ENCODE measurements at places on chromosomes 12 and 14. TPM values are rescaled to one million over a fixed set of nuclear protein-coding genes. Genes with fewer than 3 reads are reported as not detected.

- DNase-seq: no peak
These were observed 20.1 kb upstream of the ANO2 start for GRCh38 chr12:5964913-5965900.

The PLEKHH1 gene
- total RNA-seq: 32.4 TPM

The CRACR2A gene
- 15.4 TPM for total RNA-seq

The MYF5 gene
- not detected for total RNA-seq

DNA sequence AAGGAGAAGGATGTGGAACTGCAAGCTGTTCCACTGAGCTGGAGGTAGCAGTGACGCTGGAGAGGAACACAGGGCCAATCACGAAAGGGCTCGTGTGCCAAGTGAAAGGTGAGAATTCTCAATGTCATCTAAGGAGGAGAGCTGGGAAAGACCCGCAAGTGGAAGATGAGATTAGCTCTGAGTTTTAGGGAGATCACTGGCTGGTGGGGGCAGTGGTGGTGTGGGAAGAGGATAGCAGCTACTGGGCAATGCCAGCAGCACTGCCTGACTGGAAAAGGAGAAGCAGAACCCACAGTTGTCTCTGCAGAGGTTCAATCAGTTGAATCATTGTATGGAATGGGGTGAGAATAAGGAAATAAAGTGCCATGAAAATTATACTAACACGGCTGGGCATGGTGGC is 27.8 kb downstream of the SLC25A47 start:
- no peak for DNase-seq

DNA sequence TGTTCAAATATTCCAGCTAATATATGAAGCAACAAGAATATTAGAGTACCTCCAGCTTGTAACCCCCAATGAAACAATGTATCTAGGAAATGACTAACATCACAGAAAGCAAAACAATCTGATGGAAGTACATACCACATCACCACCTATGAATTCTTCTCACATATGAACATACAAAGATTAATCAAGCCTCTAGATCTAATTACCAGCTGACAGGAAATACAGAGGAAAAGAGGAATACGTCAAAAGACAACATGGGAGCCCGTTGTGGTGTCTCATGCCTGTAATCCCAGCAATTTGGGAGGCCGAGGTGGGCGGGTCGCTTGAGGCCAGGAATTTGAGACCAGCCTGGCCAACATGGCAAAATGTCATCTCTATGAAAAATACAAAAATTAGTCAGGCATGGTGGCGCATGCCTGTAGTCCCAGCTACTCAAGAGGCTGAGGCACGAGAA is 7.5 kb downstream of the NEDD8 start:
- DNase-seq: no peak

The SYCP3 gene
- total RNA-seq: 0.16 TPM

DNA sequence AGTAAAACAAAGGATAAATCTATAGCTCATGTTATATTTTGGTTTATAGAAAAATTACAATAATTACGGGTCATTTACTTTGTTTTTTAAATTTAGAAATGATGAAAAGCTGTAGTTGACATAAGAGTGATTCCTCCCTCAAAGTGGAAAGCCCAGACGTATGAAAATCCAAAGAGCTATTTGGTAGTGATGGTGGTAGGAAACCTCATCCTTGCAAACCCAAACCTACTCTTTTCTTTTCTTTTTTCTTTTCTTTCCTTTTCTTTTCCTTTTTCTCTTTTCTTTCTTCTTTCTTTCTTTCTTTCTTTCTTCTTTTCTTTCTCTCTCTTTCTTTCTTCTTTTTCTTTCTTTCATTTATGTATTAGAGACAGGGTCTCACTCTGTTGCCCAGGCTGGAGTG is 190.3 kb upstream of the RASSF8 start:
- no peak for DNase-seq

The ACSS3 gene
- 0.95 TPM for total RNA-seq

The SERPINA3 gene
- total RNA-seq: 1.3 TPM

The ALDH1L2 gene
- 20.3 TPM for total RNA-seq

The PRB4 gene
- not detected for total RNA-seq

DNA sequence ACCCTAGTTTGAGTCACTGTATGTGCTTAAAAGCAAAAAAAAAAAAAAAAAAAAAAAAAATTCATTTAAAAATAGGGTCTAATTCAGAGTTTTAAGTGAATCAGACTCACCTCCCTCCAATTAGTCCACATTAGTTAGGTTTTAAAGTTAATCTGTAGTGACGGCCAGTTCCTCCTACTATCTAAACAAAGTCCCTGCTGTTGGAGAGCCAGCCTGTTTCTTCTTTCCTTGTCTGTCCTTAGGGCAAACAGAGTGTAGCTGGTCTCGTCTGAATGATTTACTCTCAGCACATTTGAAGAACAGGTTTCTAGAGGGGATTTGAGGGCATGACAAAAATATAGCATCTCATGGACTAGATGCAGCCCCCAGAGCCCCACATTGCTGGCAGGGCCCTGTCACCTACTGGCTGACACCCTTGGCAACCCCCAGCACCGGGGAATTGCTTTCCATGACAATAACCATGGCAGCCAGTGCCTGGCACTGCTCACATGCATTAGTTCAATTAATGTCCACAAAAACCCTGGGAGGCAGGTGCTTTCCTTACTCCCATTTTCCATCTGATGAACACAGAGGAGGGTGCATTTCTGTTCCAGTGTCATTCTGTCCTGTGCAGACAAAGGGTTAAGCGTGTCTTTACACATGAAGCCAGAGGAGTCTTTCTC is 138.3 kb downstream of the PLXNC1 start:
- DNase-seq: no peak

GRCh38 chr12:91507754-91508153 is 325.1 kb upstream of the DCN start:
- DNase-seq: no peak

DNA sequence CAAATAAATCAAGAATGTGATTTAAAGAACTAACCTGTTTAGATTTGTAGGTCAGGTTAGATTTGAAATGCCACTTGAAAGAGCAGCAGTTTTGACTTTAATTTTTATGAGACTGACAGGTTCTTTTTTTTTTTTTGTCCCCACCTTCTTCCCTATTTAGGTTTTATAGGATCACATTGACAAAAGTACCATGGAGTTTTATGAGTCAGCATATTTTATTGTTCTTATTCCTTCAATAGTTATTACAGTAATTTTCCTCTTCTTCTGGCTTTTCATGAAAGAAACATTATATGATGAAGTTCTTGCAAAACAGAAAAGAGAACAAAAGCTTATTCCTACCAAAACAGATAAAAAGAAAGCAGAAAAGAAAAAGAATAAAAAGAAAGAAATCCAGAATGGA is 31.9 kb downstream of the KTN1 start:
- DNase-seq: no peak

The CFAP54 gene
- 0.14 TPM for total RNA-seq

DNA sequence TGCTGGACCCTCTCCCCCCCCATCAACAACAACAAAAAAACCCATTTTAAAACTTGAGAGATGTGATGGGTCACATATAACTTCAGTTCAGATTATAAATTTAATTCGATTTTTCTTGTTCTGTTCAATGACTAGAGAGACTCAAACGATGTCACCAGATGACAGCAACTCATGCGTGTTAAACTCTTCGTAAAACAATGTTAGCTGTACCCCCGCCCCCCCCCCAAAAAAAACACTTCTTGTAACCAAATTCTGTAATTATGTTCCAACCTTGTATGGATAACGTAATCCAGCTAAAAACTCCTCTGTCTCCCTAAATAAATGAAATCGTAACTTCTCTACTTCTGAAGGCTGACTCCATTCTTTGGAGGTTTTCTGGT is 614 bp upstream of the NACA start:
- no peak for DNase-seq

DNA sequence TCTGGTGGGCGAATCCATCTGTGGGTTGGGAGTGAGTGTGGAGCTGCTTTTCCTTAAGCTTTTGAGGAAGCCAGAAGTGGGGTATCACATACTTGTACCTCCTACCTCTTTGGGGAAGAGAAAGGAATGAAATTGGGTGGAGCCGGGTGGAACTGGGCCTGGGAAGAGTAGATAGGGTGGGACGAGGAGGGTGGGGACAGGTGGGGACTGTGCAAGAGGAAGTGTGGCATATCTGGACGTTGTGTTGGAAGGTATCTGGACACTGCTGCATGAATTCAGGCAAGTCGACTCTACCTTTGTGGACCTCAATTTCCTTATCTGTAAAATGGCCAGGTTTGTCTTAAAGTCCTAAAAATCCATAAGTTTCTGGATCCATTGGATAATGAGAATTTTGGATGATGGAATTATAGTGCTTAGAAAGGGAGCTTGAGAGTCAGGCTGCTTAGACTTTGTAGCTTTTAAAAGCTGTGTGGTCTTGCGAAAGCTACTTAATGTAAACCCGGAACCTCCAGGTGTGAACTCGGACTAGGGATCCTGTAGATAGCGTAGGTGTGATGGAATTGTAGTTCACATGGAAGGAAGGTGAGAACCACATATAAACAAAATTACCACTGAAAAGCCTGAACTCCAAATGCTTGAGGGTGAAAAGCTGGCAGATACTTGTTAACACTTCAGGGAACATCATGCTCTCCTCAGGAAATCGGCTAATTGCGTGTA is 2.1 kb downstream of the VRTN start:
- no peak for DNase-seq

GRCh38 chr12:128857133-128857763 is 4.0 kb downstream of the GLT1D1 start:
- no peak for DNase-seq

GRCh38 chr14:54354968-54355641 is 41.7 kb upstream of the CDKN3 start:
- no peak for DNase-seq

- no peak for DNase-seq
These were observed 19.1 kb downstream of the BBOF1 start for GRCh38 chr14:74038020-74038859.

The YEATS4 gene
- 42.6 TPM for total RNA-seq

DNA sequence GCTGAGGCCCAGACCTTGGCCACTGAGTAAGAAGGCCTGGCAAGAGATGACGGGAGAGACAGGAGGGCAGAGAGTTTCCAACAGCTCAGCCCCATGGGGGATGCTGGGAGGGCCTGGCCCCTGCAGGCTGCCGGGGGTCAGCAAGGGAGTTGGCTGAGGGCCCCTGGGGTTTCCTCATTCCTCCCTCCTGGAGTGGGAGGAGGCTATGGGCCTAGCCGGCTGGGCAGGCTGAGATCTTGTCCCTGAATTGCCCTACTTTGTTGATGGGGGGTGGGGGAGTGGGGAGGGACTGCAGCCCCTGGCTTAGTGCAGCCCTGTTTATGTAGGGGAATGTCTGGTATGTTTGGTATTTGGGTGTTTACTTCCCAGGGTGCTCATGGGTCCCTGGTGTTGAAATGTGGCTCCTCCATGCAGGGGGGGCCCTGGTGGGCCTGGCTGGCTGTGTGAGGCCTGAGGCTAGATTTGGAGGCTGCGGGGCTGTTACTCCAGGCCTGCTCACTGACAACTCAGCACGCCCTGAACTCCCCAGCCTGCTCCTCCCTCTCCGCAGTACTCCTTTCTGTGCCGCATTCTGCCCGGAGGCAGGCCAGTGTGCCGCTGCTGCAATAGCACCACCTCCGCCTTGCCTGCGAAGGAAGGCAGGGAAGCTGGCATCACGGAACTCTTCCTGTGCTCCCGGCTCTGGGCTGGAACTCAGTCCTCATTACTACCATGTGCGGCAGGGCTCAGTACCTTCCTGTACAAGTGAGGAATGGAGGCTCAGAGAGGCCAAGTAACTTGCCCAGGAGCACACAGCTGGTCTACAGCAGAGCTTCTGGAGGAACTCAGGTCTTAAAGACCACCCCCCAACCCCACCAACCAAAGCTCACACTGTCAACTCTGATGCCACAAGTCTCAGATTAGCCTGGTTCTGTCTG is 25.3 kb downstream of the JDP2 start:
- DNase-seq: peak; percentile 94

DNA sequence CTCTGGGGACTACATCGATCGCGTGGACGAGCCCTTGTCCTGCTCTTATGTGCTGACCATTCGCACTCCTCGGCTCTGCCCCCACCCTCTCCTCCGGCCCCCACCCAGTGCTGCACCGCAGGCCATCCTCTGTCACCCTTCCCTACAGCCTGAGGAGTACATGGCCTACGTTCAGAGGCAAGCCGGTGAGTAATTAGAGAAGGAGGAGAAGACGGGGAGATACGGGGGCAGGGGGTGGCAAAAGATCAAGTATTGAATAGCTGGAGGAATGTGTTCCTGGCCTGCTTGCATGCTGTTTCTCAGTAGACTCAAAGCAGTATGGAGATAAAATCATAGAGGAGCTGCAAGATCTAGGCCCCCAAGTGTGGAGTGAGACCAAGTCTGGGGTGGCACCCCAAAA is 21.9 kb downstream of the OS9 start:
- no peak for DNase-seq

The YLPM1 gene
- total RNA-seq: 65.0 TPM

GRCh38 chr12:66624806-66625205 is 54.1 kb downstream of the GRIP1 start:
- DNase-seq: no peak

DNA sequence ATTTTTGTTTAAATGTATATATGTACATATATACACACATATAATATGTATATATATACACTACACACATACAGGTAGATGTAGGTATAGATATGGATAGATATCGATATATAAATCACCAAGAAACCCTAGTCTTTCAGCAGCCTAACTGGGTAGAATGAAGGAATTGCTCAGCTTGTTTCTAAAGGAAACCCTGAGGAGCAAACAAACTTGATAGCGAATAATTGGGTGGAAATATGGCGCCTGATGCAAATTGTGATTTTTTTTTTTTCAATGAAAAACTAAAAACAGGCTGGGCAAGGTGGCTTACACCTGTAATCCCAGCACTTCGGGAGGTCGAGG is 254 bp upstream of the CCDC177 start:
- DNase-seq: no peak

DNA sequence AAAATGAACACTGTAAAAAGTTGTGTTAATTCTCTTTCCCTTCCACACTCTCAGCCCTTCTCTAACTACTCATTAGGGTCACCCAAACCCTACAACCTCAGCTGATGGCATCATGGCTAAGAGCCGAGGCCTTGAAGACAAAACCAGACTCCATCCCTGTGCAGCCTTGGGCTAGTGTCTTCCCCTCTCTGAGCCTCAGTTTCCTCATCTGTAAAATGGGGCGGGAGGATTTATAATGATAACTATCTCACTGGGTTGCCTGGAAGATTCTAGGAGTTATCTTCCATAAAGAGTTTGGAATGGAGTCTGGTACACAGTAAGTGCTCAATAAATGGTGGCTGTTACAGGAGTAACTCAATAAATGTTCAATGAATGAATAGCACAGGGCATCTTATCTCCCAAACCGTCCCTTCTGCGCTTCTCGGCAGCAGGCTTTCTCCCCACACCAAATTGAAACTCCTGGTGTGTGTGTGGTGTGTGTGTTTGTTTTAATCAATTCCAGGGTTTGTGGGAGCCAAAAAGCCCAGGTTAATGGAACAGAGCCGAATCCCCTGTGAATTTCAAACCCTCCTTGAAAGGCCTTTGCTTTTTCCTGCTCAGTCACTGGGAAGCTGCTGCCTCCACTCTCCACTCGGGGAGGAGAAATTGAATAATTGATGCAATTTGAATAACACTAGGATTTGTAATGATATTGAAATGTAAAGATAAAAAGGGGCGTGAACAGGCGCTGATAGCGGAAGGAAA is 61.2 kb upstream of the FAM222A start:
- DNase-seq: no peak

DNA sequence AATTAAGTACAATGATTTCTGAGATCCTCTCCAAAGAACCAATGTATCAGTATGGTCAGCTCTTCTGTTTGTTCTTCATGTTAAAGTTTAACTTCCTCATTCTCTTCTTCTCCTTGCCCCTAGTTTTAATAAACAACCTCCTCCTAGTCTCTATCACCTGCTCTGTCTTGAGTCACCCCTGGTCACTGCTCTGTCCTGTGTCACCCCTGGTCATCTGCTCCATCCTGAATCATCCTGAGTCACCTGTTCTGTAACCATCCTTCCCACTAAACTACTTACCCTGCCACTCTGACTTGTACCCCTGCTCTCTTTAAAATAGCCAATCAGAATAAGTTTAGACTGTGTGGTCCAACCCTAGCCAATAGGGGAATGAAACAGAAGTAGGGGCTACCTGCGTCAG is 100.5 kb downstream of the ALG10B start:
- DNase-seq: no peak
